Omental fat pad (tissue), 4 donors: ENCODE measurements at places on chromosomes 4 and X.

DNA sequence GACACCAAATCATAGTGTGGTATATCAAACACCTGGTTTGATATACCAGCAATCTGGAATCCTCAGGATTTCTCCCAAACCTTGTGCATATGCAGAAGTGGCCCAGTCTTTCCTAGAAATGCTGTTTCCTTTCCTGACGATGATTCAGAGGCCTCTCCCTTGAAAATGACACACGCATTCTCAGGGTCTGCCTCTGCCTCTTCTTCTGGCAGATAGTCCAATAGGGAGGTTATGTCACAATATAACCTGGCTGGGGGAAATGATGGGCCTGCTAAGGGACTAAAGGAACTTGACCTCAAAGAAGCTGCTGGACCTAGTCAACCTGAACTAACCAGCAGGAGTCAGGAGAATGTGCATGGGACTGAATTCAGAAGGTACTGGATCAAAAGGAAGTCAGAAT is 435.2 kb downstream of the IDS start:
- no peak for DNase-seq

DNA sequence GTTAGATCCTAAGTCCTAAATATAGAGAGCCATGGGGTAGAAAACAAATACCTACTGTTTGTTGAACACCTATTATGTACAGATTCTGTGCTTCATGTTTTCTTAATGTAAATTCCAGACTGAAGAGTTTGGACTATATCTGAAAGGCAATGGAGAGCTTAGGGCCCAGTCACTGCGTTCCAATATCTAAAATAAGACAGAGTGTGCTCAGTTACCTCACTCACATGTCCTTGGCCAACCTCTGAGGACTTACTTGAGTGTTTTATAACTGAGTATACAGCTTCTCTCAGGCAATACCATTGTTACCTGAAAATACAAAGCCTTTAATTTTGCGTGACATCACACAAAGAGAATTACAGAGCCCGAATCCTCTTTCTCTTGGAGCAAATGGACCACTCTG is 53.2 kb downstream of the GRIA3 start:
- DNase-seq: no peak

- no peak for DNase-seq
Measured at GRCh38 chr4:2732526-2732925, 23.6 kb downstream of the TNIP2 start.

GRCh38 chrX:15301924-15302323 is 13.5 kb downstream of the ASB11 start:
- no peak for DNase-seq

GRCh38 chr4:77856152-77856551 is 6.5 kb upstream of the MRPL1 start:
- DNase-seq: no peak

DNA sequence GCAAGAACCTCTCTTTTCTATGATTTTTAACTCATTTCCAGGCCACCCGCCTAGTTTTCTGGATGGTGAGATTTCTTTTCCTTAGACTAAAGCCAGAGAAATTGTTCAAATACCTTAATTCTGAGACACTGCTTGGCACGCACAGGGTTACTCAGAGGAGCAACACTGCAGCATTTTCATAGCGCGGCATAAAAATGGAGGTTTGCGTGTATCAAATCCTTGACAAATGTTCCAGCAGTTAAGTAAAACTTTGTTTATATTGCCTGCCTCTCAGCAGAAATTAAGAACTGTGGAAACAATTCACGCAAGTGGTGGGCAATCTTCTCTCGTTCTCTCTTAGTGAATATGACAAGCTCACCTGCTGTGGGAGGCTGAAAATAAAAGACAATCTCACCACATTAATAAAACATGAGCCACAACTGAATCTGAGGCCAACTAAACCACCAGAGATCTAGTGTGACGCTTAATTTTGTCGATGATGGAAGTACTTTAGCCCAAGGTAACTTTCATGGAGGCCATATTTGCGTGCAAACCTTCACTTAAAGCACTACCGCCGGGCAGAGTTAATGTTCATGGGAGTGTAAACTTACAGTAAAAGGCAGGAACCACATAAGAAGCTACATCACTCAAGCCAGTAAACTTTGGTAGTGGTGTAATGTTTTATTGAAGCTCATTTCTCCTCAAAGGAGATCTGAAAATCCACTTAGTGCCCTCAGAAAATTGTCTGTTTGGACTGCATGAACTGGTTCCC is 894.8 kb upstream of the EPHA5 start:
- DNase-seq: no peak

DNA sequence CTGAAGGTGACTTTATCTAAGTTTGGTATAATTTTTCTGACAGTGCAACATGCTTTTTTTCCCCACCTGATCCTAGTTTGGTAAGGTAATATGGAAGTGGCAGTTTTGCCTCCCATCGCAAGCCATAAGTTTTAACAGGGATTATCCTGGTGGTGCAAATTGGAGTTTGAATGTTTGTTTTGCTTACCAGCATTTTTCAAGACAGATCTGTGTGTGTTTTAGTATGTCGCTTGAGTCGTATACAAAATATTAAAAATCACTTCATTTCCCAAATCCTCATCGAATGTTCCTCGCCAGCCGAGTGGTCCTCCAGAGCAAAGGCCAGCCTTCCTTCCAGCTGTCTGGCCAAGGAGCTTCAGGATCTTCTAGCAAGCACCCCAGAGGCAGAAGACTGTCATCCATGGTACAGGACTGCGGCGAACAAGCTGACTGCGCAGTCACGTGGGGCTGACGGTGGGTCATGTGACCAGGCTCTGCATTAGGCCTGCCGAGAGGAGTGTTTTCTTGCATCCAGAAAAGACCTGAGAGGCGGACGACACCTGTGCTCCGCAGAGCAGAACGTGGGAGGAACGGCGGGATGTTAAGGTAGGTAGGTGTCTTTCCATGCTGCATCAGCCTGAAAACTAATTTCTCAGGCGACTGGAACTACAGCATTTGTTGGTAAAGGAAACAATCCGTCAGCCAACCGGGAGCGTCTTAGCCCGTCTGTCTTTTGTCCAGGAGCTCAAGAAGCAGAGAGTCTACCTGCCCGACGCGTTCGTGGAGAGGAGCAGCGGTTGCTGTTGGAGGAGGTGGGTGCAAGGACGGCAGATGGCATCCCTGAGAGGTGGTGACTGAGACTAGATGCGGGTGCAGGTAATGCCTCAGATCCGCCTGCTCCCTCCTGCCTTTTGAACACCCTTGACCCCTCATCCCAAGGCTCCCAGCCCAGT is at the start of gene GPRASP3:
Gene GPRASP3 (plus strand): TSS at position 507 of the 932 bp plus-strand sequence. CDS start 28,253 bp downstream, outside the sequence.
- DNase-seq: peak; percentile 62

- no peak for DNase-seq
Measured at GRCh38 chr4:123870216-123870876, 473.8 kb downstream of the SPRY1 start.

GRCh38 chrX:119132961-119133360 is 5.3 kb upstream of the KIAA1210 start:
- DNase-seq: no peak

DNA sequence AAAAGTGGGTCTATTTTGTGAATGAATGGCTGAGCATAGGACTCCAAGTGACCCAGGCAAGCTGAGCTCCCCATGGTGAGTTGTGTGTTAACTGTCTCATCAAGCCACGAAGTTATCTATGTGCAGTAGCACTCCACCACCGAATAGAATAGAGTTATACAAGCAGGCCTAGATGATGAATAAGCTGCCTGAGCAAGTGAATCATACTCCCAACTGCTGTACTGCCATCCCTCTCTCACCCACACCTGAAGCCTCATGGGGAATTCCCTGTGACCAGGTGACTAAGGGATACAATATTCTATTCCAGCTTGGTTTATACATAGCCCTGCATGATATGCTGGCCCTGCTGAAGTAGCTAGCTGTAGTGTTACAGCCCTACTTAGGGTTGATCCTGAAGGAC is 38.7 kb downstream of the KDM5C start:
- no peak for DNase-seq

DNA sequence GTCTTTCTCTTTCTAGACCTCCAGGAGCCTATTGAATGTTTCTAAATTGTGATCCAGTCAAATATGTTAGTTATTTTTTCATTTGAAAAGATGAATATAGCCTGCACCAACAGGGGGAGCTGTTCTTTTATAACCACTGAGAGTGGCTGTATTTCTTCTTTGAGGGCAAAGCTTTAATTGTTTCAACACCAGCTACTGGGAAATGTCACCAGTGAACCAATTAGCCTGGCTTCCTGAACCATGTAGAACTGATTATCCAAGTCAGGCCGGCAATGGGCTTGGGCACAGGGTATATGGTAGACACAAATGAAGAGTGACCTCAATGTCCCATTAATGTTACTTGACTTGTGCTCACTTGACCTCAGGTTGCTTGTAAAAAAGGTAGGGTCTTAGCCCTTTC is 4.8 kb upstream of the DAPP1 start:
- DNase-seq: no peak

GRCh38 chr4:40524366-40525041 is 105.2 kb downstream of the RBM47 start:
- no peak for DNase-seq

- DNase-seq: no peak
Measured at GRCh38 chr4:165522050-165522449, 143.2 kb downstream of the CPE start.

GRCh38 chr4:123603165-123603564 is 206.6 kb downstream of the SPRY1 start:
- DNase-seq: no peak

DNA sequence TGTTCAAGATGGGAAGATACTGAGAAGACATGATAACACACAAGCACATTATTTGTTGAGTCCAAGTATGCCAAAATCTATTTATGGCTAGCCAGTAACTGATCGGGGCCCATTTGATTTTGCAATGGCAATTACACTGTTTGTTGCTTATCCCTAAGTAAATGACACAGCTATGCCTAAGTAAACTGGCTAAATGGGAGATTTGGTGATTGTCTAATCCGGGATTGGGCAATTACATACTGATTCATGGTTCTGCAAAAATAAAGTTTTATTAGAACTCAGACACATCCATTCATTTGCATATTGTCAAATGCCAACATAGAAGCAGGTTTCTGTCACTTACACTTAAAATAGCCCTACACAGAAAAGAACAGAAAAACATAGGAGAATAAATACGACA is 140.2 kb upstream of the TBL1X start:
- no peak for DNase-seq

DNA sequence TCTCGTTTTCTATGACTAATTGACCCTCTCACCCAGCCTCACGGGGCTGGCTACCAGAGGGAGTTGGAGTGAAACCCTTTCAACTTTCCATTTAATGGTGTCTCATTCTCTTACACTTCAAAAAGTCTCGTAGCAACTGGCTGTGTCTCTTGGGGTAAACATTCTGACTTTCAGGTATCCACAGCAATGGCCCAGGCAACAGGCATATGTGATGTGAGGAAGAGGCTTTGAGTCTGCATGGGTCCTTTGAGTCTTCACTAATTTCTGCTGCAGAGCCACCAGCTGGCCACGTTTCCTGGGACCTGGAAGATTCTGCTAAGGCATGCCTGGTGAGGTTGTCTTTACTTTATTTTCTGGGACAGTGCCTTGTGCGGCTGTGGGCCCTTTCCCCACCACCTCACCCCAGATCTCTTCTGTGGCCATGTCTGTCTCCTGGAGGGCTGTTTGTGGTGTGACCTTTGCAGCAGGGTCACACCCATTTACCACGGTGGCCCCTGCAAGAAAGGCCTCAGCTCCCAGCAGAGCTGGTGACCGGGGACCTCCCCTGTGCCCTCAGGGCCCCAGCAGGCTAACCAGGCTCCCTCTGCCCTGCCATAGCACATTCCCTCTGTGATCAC is 112.5 kb upstream of the FRG1 start:
- no peak for DNase-seq

DNA sequence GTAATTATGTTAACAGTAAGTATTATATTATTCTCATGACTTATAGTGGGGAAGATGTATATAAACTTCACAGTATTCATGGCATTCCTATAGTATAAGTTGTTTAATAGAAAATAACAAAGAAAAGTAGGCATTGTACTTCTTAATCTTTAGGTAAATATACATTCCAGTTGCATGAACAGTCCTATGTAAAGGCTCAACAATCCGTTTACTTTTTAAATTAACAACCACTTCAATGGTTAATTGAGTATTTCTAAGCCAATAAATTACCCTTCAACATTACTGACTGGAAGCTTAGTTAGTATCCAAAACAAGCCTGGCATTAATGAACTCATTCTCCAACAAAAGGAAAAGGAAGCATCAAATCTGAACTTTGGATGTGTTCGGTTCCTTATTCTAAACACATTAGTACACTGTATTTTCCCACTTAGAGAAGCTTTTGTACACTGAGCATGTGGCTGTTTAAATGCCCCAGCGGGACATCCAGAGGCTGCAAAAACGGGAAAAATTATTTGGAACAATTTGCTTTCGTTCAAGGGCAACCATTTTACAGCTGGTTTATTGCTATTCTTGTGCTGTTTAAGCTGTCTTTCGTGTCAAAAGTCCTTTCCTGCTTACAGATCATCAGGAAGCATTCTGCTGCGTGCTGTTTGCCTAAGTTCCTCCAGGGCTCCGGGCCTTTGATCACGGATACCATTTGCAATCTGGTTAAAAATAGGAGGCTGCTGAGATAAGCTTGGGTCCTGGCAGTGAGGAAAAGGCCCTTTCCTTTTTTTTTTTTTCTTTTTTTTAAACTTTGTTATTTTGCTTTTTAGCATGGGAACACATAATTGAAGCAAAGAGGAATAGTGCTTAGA is 460.3 kb downstream of the SPRY1 start:
- DNase-seq: no peak

DNA sequence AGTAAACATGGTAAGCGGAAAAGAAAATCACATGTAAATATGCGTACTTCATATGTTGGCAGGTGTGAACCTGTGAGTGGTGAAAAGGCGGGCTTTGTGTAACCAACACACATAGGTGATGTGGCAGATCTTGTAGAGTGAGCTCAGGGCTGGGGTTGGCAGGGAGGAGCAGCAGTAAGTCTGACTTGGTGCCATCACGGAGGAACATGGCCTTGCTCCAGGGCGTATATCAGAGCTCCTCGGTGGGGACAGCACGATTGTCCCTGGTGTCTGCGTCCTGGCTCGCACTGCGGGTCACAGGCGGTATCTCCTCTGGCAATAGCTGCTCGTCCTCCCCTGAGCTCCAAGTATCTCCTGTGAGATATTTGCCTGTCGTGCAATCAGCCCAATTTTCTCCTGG is 733.6 kb downstream of the TRIML1 start:
- DNase-seq: no peak

GRCh38 chr4:183659872-183660242 is 764 bp downstream of the TRAPPC11 start:
- DNase-seq: no peak

DNA sequence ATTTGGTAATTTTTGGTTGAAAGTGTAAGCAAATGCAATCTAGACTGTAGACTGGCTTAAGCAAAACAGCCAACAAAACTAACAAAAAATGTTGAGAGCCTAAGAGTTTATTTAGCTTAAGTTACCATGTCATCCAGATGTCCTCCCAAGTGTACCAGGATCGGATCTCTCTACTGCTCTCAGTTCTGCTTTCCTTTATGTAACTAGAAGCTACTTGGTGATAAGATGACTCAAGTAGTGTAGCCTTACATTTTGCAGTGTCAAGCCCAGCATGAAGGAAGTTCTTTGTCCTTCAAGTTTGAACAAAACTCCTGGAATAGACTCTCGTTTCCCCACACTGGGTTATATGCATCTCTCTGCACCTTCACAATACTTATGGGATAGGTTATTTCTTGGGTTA is 1500.0 kb downstream of the STIM2 start:
- DNase-seq: no peak

GRCh38 chr4:140020457-140021361 is 133.3 kb downstream of the MAML3 start:
- DNase-seq: no peak

GRCh38 chr4:171644430-171645057 is 168.7 kb upstream of the GALNTL6 start:
- DNase-seq: no peak

GRCh38 chr4:40613456-40613855 is 16.2 kb downstream of the RBM47 start:
- no peak for DNase-seq
